Hippocampal formation (tissue), 2 donors: ENCODE measurements at places on chromosomes 2 and 18.

GRCh38 chr2:2805263-2805662 lies 474.2 kb upstream of the MYT1L start:
- DNase-seq, result no peak

GRCh38 chr2:163717993-163718680 lies 17.7 kb downstream of the FIGN start:
- DNase-seq, result peak; percentile 40

DNA sequence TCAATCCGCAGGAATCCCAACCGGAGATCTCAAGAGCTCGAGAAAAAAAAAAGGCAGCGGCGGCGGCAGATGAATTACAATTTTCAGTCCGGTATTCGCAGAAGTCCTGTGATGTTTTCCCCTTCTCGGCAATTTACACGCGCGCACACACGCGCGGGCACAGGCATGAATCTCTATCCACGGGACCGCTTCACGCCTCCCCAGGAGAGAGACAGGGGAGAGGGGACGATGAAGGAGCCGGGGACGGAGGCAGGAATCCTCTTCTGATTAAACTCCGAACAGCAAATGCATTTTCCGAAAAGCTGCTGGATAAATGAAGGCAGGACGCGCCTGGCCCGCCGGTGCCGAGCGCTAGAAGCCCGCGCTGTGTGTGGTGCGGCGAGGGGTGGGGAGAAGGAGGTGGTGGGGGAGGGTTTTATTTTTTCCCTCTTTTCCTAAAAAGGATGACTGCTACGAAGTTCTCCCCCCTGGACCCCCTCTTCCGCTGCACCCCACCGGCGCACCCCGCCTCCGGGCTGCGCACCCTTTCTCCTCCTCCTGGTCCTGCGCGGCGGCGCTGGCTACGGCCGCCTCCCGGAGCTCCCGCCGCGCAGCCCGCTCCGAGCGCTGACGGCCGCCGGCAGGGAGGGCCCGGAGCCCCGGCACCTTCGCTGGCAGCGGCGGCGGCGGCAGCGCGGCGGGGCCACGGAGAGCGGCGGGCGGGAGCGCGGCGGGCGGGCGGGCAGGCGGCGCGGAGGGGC lies at the start of gene BCL2:
TSS of gene BCL2 (minus strand) at position 387 of the 740 bp plus-strand sequence.
- no peak for DNase-seq

GRCh38 chr2:239939736-239940483 lies 85.2 kb downstream of the NDUFA10 start:
- no peak for DNase-seq

- DNase-seq, result no peak
These were observed 33.6 kb downstream of the PLEKHA3 start for GRCh38 chr2:178513876-178514275.

- no peak for DNase-seq
These were observed 49.6 kb downstream of the SMIM21 start for GRCh38 chr18:75377926-75378325.

DNA sequence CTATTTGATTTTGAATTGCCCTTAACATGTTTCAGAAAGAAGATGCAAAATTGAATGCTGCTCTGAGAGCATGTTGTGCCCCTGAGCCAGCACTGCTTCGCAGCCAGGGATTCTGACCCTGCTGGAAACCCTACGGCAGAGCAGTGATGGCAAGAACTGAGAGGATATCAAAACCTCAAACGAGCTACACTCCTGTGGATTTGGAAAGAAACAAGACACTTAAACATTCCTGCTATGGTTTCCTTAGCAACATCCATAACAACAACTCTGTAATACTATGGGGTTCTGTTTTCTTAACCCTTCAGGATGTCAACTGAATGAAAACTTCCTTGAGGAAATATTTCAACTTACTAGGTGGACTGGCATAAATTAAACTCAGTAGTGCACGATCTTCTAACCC lies 649.1 kb downstream of the NYAP2 start:
- DNase-seq, result no peak

DNA sequence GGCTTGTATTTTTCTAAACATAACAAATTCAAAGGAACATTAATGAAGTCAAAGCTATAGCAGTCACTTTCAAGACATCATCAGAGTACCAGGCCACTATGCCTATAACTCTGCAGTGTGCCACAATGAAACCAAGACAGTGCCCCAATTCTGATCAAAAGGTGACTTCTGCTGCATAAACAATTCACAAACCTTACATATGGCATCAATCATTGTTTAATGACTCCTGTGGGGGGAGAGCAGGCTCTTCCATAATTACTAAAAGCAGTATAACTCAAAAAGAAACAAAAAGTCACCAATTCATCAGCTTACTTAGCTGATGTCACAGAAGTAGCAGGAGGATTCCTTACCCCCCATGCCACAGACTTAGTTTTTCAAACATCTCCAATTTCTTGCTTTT lies 15.5 kb downstream of the LPIN2 start:
- DNase-seq, result no peak

DNA sequence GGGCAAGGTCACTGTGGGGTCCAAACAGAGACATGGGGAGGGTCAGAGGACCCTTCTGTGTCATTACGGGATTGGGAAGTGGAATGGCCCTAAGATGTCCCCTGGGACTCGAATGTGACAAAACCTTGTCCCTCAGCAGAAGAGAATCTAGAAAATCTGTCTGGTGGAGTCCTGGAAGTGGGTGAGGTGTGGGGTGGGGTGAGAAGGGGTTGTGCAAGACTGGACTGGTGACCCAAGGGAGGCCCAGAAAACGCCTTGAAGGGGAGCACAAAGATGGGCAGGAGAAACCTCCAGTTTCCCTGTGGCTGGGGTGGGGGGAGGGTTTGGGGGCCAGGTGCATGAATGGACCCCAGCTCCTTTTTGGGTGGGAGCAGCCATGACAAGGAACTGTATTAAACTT lies 79.6 kb downstream of the TCF7L1 start:
- no peak for DNase-seq
